Aorta (tissue), 5 donors: ENCODE measurements at places on chromosomes 4 and X. TPM values are rescaled to one million over a fixed set of nuclear protein-coding genes. Genes with fewer than 3 reads are reported as not detected.

The NHSL2 gene
- 50.4 TPM for total RNA-seq

The FATE1 gene
- total RNA-seq = not detected

The INTU gene
- 13.6 TPM for total RNA-seq

The SCARB2 gene
- 154 TPM for total RNA-seq

DNA sequence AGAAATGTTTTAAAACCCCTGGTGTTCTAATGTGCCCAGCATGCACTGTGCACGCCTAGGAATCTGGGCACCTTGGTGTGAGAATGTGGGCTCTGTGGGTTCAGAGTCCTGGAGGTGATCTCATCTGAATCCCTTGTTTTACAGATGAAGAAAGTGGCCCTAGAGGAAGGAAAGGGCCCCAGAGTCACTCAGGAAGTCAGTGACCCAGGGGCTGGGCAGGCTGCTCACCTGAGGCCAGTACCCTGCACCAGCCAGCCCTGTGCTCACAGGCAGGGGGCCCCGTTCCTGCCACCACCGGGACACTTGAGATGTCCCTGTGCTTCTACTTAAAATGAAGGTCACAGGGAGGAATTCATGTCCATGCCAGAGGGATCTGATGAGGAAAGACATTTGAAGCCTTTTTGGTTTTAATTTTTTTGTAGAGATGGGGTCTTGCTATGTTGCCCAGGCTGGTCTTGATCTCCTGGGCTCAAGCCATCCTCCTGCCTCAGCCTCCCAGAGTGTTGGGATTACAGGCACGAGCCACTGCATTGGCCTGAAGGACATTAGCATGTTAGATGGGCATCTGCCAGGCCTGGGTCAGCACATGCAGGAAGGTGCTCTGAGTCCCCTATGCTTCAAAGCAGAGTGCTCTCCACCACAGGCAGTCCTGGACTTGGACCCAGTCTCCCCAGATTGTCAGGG is 7.4 kb upstream of the S100P start:
- H3K4me1 ChIP-seq = no peaks in the 10 kb centered on the region
- H3K27me3 ChIP-seq = no peaks in the 10 kb centered on the region
- no peak overlapping the region for H3K27ac ChIP-seq
- H3K36me3 ChIP-seq = no peaks in the 10 kb centered on the region
- DNase-seq = no peak

DNA sequence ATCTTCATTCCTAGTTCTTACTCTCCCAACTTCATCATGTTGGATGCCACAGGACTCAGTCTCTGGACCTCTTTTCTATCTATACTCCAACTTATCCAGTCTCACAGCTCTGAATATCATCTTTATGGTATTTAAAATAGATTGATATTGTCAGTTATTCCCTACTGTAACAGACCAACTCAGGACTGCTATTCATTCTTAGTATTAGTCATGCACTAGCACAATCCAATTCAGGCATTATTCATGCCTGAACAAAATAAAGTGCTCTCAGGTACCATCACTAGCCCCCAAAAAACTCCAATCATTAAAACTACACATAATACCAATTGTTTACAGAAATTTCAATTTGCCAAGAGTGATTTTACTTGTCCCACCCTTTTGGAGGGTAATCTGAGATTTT is 37.7 kb downstream of the FRYL start:
- H3K4me1 ChIP-seq = peaks cover 2% of the 10 kb centered on the region
- H3K27me3 ChIP-seq = no peaks in the 10 kb centered on the region
- H3K27ac ChIP-seq = no peak overlapping the region
- no peak for DNase-seq
- H3K4me3 ChIP-seq = no peak overlapping the region

GRCh38 chrX:103741879-103742278 is 31.2 kb downstream of the TMEM31 start:
- no peak for DNase-seq
- H3K4me3 ChIP-seq = no peak overlapping the region
- no peaks in the 10 kb centered on the region for H3K27me3 ChIP-seq
- no peaks in the 10 kb centered on the region for H3K4me1 ChIP-seq
- H3K36me3 ChIP-seq = no peaks in the 10 kb centered on the region

DNA sequence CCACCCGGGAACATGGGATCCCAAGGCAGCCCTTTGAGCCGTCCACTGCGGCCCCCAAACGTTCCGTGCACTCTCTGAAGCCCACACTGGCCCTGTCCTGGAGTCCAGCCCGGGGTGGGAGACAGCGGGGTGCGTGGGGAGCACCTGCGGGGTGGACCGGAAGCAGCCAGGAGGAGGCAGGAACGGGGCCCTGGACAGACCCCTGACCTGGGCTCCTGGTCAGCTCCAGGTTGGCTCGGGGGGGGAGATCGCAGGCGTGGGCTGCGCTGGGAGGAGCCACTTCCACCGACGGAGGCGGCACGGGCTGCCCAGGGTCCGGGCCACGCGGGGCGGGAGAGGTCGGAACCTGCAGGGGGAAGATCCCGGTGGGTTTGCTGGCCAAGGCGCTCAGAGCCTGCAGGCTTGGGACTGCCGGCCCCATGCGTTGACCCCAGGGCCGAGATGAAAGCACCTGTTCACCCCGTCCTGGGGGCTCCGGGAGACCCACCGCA is 5.7 kb upstream of the PLCXD1 start:
- no peaks in the 10 kb centered on the region for H3K27me3 ChIP-seq
- no peaks in the 10 kb centered on the region for H3K4me1 ChIP-seq
- H3K4me3 ChIP-seq = no peak overlapping the region
- no peaks in the 10 kb centered on the region for H3K36me3 ChIP-seq
- no peak for DNase-seq

DNA sequence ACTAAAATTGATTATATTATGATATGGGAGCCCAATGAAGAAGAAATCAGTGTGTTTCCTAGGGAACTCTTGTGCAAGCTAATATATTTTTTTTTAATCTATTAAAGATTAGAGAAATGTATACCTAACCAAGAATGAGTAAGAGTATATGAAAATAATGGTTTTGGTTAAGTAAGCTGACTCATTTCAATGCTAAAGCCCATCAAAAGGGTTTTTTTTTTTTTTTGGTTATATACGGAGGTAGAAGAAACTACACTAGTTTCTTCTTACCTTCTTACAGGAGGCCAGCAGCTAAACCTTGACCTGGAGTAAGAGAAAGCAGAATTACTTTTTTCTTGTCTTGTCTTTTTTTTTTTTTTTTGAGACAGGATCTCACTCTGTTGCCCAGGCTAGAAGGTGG is 27.5 kb downstream of the RUFY3 start:
- H3K4me1 ChIP-seq = peaks cover 2% of the 10 kb centered on the region
- H3K4me3 ChIP-seq = no peak overlapping the region
- no peak for DNase-seq

- H3K36me3 ChIP-seq = no peaks in the 10 kb centered on the region
- no peak for DNase-seq
- no peak overlapping the region for H3K4me3 ChIP-seq
- H3K27ac ChIP-seq = no peak overlapping the region
- peaks cover 3% of the 10 kb centered on the region for H3K27me3 ChIP-seq
Observed at GRCh38 chr4:32087211-32087610, 1367.0 kb downstream of the PCDH7 start.

DNA sequence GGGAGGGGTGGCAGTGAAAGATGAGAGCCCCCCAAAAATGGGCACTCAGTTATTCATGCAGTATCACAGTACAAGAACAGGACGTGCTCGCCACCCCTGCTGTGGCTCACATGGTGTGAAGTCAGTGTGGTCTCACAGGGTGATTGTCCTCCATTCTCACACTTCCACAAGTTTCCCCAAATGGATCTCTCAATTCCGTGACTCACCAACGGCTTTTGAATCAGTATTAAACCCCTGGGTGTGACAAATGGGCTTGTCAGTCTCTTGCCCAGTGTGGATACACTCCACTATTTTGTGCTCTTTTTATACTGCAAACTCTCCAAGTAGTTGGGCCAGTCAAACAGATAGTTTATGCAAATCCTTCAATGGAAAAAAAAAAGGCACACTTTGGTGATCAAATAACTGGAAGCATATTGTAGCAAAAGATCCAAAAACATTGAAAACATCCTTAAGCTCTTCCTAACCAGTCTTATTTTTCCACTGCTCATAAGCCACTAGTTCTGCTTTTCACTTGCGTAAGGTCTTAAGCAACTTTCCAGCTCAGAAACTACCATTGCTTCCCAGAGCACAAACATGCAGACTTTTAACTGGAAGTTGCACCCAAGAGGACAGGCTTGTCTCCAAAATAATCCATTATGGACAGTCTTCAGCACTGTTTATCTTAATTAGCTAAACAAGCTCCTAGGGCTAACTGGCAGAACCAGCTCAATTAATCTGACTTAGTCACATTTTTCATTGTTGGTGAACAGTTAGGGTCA is 365.7 kb downstream of the PPP3CA start:
- no peaks in the 10 kb centered on the region for H3K36me3 ChIP-seq
- no peaks in the 10 kb centered on the region for H3K27me3 ChIP-seq
- DNase-seq = no peak
- no peak overlapping the region for H3K27ac ChIP-seq
- H3K4me3 ChIP-seq = no peak overlapping the region
- H3K4me1 ChIP-seq = no peaks in the 10 kb centered on the region

GRCh38 chr4:3303923-3304710 is 11.3 kb downstream of the RGS12 start:
- H3K27me3 ChIP-seq = no peaks in the 10 kb centered on the region
- H3K27ac ChIP-seq = no peak overlapping the region
- H3K4me1 ChIP-seq = no peaks in the 10 kb centered on the region
- H3K36me3 ChIP-seq = no peaks in the 10 kb centered on the region

GRCh38 chr4:187183346-187183745 is 459.7 kb upstream of the FAT1 start:
- H3K27me3 ChIP-seq = no peaks in the 10 kb centered on the region
- no peaks in the 10 kb centered on the region for H3K36me3 ChIP-seq
- no peak overlapping the region for H3K4me3 ChIP-seq
- no peak for DNase-seq
